T-helper 1 cell treated with Interleukin-12 subunit alpha and Interleukin-12 subunit beta and Interleukin-4 antibody, amounts not matched to agents 30 ng/mL and 1 ng/mL, for 36 hours (primary cell): ENCODE measurements at places on chromosomes 5 and 9. TPM values are rescaled to one million over a fixed set of nuclear protein-coding genes. Genes with fewer than 3 reads are reported as not detected.

TSSK1B gene
- not detected in 2 replicates for total RNA-seq

CCDC183 gene
- total RNA-seq, result 0.42 and 0.56 TPM in 2 replicates

CEMIP2 gene
- total RNA-seq, result 64.7 and 64.9 TPM in 2 replicates

KDM4C gene
- 54.3 and 60.0 TPM in 2 replicates for total RNA-seq

SLC23A1 gene
- 4.0 and 5.9 TPM in 2 replicates for total RNA-seq
